ENCODE measurements at places on chromosomes 7 and 10.

- no peak for DNase-seq
These were observed 61.0 kb downstream of the GALNT11 start for GRCh38 chr7:152086513-152086912.

DNA sequence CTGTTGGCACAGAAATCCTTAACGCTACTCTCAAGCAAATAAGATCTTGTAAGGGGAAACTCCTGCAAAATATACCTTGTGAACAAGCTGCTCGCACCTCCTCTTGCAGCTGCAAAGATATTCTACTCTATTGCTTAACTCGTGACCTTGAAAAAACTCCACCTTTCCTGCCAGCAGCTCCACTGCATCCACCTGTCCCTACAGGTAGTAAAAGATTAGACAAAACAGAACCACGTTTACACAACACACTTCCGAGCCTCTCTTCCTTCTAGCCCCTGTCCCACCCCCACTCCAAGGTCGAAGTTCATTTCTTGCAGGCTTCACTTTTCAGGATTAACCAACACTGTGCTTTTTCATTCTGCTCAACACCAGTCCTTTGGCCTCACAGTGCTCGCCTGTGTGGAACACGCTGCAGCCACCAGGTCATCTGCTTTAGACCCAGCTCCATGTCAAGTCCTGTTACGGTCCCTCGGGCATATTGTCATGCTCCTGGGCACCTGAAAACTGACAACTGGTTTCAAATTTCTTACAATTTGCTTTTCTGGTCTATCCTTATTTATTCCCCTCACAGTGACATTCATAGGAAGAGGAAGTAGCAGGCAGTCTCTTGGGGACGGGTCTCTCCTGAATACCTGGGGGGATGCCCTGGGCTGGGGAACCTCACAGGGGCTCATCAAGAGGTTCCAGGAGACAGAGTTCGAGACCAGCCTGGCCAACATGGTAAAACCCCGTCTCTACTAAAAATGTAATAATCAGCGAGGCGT is 165.8 kb upstream of the KLF14 start:
- DNase-seq = no peak

DNA sequence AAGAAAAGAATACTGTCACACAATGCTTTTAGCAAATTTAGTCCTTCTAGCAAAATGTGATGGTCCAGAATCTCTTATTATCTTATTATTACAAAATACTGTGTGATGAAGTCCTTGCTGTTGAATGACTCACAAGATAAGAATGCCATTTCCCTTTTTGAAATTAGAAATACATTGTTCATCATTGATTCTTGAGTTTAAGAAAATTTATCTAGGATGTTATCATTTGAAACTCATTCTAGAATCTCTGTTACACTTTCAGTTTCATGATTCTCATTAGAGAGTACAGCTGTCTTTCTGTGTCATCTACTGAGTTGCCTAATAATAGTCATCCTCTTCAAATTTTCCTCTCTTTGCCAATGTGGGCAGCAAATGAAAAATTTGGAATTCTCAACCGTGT is 9.6 kb downstream of the ZKSCAN5 start:
- no peak for DNase-seq

GRCh38 chr10:80137031-80137862 is 4.7 kb downstream of the PLAC9 start:
- DNase-seq = no peak

DNA sequence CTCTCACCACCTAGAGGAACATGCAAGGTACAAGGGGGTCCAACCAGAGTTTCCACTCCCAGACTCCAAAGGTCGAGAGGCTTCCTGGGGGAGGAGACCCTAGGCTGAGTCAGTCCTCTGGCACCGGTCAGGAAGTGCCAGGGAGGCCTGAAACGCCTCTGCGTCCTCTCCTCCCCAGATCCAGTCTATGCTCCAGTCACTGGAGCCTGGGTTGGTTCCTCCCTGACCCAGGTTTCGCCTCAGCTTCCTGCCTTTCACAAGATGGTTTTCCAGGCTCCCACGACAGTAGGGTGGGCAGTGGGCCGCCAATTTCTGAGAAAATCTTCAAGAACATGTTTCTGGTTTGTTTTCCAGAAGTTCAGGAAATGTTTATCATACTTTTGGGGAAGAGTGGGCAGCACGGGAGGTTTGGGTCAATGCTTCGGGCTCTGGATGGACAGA is 30.0 kb downstream of the DUSP5 start:
- no peak for DNase-seq

- DNase-seq = no peak
These were observed 51.2 kb upstream of the NXPH1 start for GRCh38 chr7:8382004-8382730.

All from T-helper 17 cell (primary cell).